ENCODE measurements at places on chromosomes 2 and 18.

- no peak for DNase-seq
Measured at GRCh38 chr18:75677696-75678455, 250.4 kb upstream of the SMIM21 start.

- no peak for DNase-seq
Measured at GRCh38 chr2:168944065-168944464, 43.0 kb downstream of the G6PC2 start.

- DNase-seq: no peak
Measured at GRCh38 chr2:236403125-236403524, 138.9 kb upstream of the ASB18 start.

- peak; percentile 75 for DNase-seq
Measured at GRCh38 chr18:2994603-2995432, 18.1 kb downstream of the LPIN2 start.

- DNase-seq: no peak
Measured at GRCh38 chr2:39573276-39573675, 92.4 kb upstream of the TMEM178A start.
